ENCODE measurements at places on chromosomes 6 and 20. TPM values are rescaled to one million over a fixed set of nuclear protein-coding genes. Genes with fewer than 3 reads are reported as not detected.

DNA sequence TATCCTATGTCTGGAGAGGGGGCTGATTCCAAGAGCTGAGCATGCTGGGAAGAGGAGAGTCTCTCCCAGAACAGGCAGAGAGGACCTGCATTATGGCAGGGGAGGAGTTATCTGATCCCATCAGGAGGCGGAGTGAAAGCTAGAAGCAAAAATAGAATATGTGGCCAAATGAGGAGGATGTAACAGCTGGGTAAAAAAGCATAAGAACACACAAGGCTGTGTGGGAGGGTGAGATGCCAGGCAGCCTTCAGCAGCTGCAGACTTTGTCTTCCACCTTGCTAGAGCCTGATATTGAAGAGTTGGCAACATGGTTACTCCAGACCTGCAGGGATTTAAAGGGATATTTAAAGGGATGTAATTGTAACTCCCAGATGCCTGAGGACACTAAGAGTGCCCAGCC, 167.1 kb downstream of the PTPRT start:
- DNase-seq = no peak

GRCh38 chr6:130189531-130190397, 33.0 kb downstream of the SAMD3 start:
- no peak for DNase-seq

DNA sequence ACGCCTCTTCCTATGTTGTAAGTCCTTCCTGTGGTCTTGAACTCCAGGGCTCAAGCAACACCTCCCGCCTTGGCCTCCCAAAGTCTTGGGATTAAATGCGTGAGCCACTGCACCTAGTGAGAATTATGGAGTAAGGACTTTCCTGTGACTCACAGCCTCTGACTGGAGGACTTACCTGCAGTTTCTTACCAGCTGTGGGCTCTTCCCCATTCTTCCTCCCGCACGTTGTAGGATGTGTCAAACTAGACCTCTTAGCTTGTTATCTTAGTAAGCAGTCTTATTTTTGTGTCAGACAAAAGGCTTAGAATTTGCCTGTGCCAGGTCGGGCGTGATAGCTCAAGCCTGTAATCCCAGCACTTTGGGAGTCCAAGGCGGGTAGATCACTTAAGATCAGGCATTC, 30.9 kb downstream of the BAK1 start:
- DNase-seq = no peak

GRCh38 chr6:142223938-142224337, 76.9 kb downstream of the VTA1 start:
- no peak for DNase-seq

- DNase-seq = no peak
Measured at GRCh38 chr6:14428269-14428668, 310.7 kb downstream of the CD83 start.

- no peak for DNase-seq
Measured at GRCh38 chr6:109875973-109876372, 102.1 kb upstream of the GPR6 start.

DNA sequence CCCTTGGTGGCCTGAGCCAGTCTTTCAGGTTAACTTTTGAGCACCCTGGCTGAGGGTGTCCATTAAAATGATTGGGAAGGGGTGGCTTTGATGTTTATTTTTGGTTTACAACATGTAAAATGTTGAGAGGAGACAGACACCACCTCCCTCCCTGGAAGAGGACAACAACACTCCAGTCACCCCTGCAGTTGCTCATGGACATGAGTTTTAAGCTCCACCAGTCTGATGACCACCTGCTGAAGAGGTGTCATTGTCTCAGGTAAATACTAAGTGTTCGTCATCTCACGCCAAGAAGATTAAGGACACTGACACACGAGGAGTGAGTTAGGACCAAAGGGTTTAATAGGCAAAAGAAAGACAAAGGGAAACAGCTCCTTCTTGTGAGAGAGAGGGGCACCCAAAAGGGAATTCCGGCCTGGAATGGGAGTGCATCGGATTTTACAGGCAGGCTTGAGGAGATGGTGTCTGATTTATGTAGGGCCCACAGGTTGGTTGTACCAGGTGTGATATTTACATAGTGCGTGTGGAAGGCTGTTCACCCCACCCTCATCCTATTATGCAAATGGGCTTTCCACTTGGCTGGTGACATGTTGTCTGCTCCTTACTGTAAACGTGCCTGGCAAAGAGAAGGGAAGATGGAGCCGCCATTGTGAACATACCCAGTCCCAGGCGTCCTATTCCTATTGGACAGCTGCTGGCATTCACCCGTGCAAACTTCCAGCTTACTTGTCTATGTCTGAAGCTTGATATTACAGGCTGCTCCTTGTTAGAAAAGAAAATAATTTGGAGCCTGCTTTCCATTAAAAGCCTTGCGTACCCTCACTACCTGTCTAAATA, 6.6 kb downstream of the HLA-B start:
- DNase-seq = no peak

DNA sequence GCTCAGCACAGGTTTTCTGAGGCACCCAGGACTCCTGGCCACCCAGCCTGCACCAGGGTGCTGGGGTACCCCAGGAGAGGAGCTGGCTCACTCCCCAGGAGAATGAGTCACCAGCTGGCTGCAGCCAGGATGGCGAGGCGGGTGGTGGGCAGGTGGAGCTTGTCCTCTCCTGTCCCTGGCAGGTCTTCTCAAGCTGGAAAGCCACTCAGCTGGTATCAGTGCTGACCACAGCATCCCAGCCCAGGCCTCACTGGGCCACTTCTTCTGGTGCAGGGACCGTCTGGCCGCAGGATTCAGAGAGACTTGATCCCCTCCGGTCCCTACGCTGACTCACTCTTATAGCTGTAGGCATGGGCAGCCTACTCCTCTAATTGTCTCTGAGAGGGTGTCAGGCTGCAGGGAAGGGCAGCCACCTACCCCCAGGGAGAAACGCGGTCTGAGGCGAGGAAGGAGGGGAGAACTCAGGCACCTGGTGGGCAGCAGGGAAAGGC, 22.2 kb downstream of the TFEB start:
- DNase-seq = peak; percentile 76

- DNase-seq = no peak
Measured at GRCh38 chr6:43703512-43704429, 16.2 kb upstream of the MRPS18A start.

- DNase-seq = no peak
Measured at GRCh38 chr20:43375591-43375990, 82.1 kb upstream of the SRSF6 start.

- no peak for DNase-seq
Measured at GRCh38 chr20:47610247-47610944, 108.7 kb downstream of the NCOA3 start.

DNA sequence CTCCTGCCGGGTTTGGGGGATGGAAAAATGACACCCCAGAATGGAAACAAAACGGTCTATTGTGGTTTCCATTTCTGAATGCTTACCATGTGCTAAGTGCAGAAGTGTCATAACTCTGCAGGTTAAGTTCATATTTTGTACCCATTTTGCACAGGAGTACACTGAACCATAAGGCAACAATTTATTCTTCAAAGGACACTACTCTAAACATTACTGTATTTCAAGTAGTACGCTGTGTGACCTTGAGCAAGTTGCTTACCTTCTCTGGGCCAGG, 9.8 kb upstream of the ID1 start:
- DNase-seq = no peak

DNA sequence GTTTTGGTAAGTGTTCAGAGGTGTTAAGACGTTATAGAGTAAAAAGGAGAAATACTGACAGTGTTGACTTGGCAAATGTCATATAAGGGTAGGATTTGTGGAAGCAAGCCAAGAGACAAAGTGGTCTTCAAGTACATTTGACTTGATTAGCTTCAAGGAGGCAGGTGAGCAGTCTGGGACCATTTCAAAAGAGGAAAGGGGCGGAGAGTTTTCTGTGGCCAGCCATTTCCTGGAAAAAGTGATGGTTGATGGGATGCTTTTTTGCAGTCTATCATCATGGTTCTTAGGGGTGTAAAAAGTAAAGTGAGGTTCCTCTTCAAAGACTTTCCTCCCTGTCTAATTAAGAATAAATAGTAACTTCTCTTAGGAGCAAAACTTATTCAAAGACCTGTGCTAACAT, 28.7 kb downstream of the FKBP1A start:
- DNase-seq = no peak

DNA sequence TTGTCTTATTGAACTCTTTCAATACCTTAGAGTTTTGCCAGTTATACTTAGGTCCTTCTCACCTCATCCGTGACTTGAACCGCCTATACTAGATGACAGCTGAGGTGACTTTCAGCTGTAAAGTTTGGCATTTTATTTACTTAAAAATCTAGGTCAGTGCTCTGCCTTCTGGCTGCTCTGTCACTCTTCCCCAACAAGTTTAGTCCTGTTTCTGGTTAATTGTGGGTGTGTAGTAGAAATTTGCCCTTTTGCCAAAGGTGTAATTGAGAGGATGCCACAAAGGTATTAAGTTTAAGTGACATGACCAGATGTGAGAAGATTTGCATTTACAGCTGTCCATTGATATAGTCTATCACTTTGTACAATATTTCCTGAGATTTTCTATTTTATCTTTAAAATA, 106.2 kb downstream of the FARS2 start:
- no peak for DNase-seq

DNA sequence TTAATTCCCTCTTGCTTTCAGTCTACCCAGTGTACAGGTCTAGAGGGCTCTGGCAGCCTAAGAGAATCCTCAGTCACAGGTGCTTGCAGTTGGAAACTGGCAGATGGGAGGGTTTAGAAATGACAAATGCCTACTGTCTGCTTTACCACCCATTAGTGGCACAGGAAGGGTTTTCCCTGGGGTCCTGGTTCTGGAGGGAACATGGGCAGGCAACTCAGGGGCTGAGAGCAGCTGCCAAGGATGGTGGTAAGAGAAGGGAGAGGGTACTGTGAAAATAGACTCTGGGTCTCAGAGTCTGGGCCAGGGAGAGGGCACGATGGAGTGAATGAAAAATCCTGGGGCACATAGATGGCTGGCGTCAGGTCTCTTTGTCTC, 103.5 kb downstream of the TCP11 start:
- no peak for DNase-seq

DNA sequence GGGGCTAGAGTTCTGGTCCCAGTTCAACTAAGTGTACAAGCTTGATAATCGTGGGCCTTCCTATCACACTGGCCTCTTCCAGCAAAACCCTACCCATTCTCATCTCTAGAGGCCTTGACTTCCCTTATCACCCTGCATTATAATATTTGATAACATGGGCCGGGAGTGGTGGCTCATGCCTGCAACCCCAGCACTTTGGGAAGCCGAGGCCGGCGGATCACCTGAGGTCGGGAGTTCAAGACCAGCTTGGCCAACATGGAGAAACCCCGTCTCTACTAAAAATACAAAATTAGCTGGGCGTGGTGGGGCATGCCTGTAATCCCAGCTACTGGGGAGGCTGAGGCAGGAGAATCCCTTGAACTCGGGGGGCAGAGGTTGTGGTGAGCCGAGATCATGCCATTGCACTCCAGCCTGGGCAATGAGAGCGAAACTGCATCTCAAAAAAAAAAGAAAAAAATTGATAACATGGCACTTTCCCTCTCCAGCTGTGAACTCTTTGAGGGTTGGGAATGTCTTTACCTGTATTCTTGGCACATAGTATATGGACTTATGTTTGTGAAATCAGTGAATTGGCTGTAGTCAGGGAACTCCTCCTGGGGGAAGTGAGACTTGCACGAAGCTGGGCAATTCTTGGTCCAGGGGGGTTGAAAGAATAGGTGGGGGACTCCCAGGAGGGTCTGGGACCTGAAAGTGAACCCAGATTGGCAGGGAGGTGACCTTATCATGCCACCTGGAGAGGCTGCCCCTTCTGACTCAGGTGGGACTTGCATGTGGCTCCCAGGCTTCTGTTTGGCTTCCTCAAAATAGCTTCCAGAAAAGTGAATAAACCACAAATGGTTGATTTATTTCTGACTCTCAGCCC, 915 bp upstream of the C6orf47 start:
- no peak for DNase-seq

- no peak for DNase-seq
Measured at GRCh38 chr6:79378957-79379356, 144.5 kb upstream of the HMGN3 start.

TSPO2 gene
- not detected for total RNA-seq

GSTA3 gene
- 2.1 TPM for total RNA-seq

CDH26 gene
- total RNA-seq = 8.4 TPM

EFCAB8 gene
- total RNA-seq = 0.30 TPM

ADGRB3 gene
- 2.3 TPM for total RNA-seq

ROMO1 gene
- 81.7 TPM for total RNA-seq

SIGLEC1 gene
- 114 TPM for total RNA-seq

HNF4A gene
- 0.18 TPM for total RNA-seq

SMLR1 gene
- total RNA-seq = not detected

FAM162B gene
- total RNA-seq = 14.9 TPM

UNC5CL gene
- 1.1 TPM for total RNA-seq

RIPOR3 gene
- 11.0 TPM for total RNA-seq
